EH (cell line): ENCODE measurements at places on chromosomes 11 and 22.

- DNase-seq = no peak
Measured at GRCh38 chr11:134533511-134533910, 121.5 kb upstream of the B3GAT1 start.

DNA sequence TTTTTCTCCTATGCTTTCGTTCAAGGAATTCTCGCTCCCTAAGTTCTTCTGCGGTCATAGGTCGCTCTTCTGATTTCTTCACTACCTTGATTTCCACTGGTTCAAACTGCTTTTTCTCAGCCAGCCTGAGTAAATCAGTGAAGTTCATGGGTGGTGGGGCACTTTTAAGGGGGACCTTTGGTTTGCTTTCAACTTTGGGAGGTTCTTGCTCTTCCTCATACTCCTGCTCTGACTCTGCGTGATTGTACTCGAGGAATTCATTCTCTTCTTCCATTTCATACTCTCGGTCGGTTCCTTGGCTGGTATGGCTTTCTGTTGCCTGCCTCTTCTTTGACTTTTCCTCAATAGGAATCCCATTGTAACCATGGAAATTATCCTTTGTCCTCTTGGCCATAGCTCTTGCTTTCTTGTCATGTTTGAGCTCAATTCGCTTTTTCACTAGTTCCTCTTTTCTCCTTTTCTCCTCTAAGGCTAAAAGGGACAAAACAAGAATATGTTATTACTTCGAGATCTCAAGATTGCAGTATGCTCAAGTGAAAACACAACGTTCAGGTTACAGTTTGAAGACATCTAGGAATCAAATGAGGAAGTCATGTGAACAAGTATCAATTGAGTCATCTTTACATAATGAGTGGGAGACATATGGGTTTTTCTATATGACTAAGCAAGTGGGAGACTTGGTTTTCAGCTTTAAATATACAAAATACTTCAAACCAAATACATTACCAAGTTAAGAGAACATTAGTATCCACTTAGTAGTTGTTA lies 16.2 kb downstream of the MISFA start:
- DNase-seq = no peak

DNA sequence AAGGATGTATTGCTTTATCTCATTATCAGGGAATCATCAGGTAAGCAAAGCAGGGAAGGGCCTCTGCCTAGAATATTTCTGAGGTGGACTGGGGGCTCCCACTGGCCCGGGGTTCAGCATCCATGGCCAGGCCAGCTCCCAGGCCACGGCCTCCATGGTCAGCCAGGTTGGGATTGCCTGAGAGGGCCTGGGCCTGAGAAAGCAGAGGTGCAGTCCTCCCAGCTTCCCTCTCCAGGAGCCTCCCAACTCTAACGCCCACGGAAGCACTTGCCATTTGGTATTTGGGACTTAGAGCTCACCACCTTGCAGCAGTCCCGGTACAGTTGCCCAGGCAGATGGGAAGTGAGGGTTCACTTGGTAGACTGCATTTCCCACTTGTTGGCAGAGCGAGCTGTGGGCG lies 12.7 kb downstream of the DGAT2 start:
- DNase-seq = no peak

DNA sequence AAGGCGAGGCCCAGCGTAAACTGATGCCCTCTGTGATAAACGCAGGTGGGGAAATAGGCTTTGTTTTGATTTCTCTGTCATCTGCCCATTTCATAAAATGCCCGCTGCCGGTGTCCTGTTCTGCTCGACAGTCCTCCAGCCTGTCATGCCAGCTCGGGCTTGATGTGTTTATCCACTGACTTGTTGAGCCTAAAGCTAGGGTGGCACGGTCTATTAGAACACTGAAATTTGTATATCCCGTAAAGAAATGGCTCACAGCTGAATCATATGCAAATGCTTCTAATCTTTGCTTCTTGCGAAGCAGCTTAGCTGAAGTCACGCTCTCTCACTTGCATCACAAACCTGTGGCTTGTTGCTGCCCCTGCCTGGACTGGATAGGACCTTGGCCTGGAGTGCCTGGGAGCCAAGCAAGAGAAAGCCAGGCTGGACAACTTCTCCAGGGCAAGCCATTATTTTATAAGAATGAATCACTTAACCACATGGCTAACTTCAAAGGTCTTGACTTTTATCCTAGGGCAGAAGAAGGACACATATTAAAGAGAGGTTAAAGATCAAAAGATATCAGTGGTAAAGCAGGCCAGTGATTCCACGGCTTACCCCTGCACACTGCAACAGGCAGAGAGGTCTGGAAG lies 33.1 kb downstream of the EHF start:
- DNase-seq = peak; percentile 96

- peak; percentile 97 for DNase-seq
Measured at GRCh38 chr11:35491231-35491871, 34.1 kb downstream of the PAMR1 start.

- no peak for DNase-seq
Measured at GRCh38 chr11:28460348-28460747, 352.2 kb downstream of the METTL15 start.

DNA sequence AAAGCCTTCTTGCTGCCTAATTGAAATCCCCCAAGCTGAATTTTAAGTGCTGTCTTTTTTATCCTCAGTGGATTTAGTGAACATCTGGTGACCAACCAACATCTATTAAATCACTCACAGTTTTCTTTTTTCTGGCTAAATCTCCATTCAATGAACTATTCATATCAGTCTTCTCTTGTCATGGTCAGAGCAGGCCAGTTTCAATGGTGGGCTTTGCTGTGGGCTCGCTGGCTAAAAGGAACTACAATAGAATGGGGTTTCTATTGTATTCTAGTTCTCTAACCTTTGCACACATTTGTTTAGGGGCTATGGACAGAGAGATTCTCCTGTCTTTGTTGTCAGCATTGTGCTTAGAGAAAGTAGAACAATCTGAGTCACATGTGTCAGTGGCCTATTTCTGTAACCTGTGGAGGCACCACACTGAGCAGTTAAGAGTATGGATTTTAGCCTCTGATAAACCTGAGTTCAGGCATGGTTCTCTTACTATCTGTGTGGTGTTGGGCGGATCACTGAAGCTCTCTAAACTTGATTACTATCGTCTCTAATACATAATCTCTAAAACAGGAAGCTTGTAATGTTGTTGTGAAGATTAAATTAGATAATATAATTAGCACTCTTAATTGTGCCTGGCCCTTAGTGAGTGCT lies 94.2 kb upstream of the CADM1 start:
- no peak for DNase-seq

DNA sequence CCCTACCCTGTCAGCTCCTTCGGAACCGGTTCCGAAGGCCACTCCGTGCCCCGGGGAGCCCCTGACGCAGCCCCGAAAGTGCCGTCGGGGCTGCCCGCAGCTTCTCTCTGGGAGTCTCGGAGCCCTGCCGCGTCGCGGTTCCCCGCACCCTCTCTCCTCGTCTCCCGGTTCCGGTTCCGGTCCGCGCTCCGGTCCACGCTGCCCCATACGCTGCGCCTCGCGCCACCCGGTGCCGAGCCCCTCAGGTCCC lies 618 bp downstream of the MTA2 start:
- peak; percentile 45 for DNase-seq

GRCh38 chr11:79369055-79369454 lies 71.8 kb downstream of the TENM4 start:
- no peak for DNase-seq

DNA sequence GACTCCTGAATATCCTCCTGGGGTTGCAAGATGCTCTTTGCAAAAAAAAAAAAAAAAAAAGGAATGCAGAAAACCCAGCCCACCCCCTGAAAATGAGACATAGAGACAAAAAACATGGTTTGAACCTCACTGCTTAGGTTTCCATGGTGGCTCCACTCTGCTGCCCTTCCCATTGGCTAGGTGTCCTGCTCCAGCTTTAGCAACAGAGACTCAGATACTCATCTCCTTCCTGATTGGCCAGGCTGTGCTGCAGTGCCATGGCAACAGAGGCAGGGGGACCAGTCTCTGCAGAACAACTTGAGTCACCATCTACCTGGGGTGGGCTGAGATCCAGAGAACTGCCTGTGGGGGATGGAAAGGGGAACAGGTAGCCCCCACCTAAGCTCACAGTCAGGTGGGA lies 17.4 kb upstream of the YWHAH start:
- DNase-seq = no peak

- DNase-seq = no peak
Measured at GRCh38 chr11:64134963-64135362, 30.9 kb downstream of the MACROD1 start.

DNA sequence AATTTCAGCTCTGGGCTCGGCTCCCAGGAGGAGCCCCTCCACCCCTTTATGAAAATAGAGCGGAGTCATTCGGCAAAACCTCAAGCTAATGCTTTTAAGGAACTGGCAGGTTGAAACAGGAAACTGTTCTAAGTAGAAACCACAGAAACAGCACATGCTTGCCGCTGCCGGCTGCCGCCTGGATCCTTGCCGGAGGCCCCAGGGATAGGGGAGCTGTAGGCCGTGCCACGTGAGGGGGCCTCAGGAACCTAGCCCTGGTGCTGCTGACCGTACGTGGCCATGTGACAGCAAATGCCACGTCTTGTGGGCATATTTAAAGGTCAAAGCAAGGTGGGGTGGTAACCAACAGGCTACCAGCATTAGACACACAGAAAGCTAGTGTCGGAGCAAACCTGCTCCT lies 77.9 kb upstream of the TIMP3 start:
- peak; percentile 94 for DNase-seq

GRCh38 chr22:47878460-47878859 lies 1116.0 kb downstream of the TBC1D22A start:
- no peak for DNase-seq

DNA sequence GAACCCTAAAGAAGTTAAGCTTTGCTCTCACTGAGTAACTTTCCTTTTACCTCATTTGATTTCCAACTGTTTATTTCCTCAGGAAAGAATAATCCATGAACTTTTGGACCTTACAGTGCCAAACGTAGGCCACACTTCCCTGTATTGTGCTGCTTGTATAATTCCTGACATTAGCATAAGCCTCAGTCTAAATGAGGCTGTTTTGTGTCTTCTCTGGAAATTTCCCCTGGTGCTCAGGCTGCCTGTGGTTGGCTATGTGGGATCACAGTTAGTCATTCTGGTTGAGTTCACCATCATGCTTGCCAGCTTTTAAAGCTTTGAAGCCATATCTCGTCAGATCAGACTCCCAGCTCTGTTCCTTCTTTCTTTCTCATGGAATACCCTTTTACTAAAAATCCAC lies 107.0 kb downstream of the FAM76B start:
- no peak for DNase-seq
